ENCODE measurements at places on chromosomes 12 and 14. TPM values are rescaled to one million over a fixed set of nuclear protein-coding genes. Genes with fewer than 3 reads are reported as not detected.

WBP11 gene
- 56.0 TPM for total RNA-seq

SNAPC1 gene
- 5.0 TPM for total RNA-seq

GALNT6 gene
- 0.56 TPM for total RNA-seq

TMTC1 gene
- 20.7 TPM for total RNA-seq

CD4 gene
- 12.3 TPM for total RNA-seq

RD3L gene
- not detected for total RNA-seq

GRCh38 chr12:68207276-68207675 is 18.3 kb downstream of the IL26 start:
- DNase-seq: no peak

- DNase-seq: no peak
Observed at GRCh38 chr12:123747309-123747708, 14.8 kb upstream of the DNAH10 start.

- DNase-seq: peak; percentile 9
Observed at GRCh38 chr14:101187816-101188570, 284.5 kb upstream of the RTL1 start.

- DNase-seq: no peak
Observed at GRCh38 chr12:111482462-111482861, 76.7 kb downstream of the SH2B3 start.

- DNase-seq: no peak
Observed at GRCh38 chr14:62118461-62118860, 356.2 kb downstream of the SNAPC1 start.

- DNase-seq: no peak
Observed at GRCh38 chr14:78933166-78933565, 763.0 kb downstream of the NRXN3 start.

GRCh38 chr14:52402812-52403526 is 88.9 kb downstream of the PTGER2 start:
- no peak for DNase-seq

DNA sequence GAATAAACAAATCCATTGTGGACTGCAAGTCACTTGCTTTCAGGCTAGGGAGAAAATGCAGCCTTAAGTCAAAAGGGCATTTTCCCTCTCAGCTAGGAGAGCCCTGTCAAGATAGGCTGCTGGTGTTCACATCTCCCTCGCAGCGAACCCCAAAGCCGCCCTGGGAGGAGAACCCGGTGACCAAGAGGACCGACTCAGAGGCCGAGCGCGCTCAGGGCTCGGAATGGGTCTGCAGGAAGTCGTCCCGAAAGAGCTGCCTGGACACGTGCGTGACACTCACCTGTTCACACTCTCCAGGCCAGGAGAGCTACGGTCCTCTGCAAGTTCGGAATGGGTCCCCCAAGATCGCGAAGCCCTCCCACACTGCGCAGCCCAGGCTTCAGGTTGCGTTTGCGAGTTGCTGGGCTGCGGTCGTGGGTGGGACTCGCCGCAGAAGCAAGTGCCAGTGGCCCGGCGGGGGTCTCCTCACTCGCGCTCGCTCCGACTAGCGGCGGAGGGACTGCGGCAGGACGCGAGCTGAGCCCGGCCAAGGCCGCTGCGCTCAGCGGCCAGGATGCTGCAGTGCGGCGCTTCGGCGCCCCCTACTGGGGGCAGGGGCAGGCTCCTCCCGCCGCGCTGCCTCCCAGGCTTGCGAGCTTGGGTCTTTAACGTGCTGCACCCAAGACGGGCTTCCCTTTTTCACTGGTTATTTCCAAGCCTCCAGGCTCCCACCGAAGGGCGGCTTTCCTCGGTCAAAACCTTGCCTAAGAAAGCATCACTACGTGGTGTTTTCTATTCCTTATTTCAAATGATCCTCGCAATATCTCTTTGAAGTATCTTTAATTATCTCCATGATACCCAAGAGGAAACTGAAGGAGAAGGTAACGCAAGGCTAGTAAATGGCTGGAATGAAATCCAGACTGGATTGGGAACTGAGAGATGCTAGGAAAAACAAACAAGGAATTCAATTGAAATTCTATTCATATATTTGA is at the start of gene RERG:
RERG (minus strand) TSS at position 503 of the 971 bp plus-strand sequence. CDS start 3,928 bp downstream, outside the sequence.
- peak; percentile 93 for DNase-seq

- no peak for DNase-seq
Observed at GRCh38 chr14:92863286-92864080, 59.5 kb upstream of the CHGA start.

DNA sequence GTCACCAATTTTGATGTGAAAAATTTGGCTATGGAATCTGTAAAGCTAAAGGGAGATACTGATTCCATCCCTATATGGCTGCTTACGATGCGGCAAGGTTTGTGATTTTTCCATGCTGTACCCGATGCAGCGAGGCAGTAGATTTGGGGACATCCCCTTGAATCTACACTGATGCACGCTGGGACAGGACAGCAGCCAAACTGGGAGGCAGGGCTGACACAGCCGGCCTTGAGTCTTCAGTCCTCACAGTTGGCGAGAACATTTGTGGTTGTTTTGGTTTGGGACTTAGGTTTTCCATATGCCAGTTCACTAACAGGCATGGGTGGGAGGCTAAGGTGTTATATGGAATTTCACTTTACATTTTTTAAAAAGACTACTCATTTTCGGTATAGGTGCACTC is 3.8 kb downstream of the GALNT16 start:
- no peak for DNase-seq

- no peak for DNase-seq
Observed at GRCh38 chr14:72917094-72917802, 9.0 kb upstream of the DCAF4 start.

GRCh38 chr12:4584896-4585295 is 22.9 kb downstream of the DYRK4 start:
- DNase-seq: no peak

- no peak for DNase-seq
Observed at GRCh38 chr12:52787324-52788191, 8.4 kb downstream of the KRT3 start.
